ENCODE measurements at places on chromosomes 1 and 21.

DNA sequence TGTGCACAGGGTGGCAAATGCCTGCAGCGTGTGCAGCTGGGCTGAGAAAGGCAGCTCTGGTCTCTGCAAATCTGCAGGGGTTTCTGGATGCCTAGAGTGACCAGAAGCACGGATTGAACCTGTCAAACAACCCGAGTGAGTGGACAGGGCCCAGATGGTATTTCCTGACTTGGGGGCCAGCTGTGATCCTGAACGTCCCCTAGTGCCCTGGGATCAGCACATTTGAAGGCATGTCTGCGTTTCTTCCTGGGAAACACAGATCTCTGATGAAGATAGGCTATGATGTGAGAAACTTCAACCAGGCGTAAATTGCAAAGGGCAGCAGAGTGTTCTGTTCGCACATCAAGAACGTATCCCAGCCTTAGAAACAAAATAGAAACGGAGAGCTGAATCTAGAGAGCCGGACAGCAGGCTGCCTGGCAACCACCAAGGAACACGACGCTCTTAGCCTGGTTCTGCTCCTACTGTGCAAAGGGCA, 163.1 kb downstream of the KCNJ6 start:
- no peak for DNase-seq

DNA sequence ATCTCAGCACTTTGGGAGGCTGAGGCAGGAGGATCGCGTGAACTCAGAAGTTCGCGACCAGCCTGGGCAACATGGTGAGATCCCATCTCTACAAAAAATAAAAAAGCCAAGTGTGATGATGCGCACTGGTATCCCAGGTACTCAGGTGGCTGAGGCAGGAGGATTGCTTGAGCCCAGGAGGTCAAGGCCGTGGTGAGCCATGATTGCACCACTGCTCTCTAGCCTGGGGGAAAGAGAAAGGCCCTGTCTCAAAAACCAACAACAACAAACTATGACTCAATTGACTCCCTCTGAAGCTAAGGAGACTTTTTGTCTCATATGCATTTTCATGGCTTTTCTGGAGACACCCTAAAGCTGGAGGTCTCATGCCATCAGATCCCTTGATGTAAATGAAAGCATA, 118.8 kb downstream of the CCDC185 start:
- DNase-seq, result no peak

DNA sequence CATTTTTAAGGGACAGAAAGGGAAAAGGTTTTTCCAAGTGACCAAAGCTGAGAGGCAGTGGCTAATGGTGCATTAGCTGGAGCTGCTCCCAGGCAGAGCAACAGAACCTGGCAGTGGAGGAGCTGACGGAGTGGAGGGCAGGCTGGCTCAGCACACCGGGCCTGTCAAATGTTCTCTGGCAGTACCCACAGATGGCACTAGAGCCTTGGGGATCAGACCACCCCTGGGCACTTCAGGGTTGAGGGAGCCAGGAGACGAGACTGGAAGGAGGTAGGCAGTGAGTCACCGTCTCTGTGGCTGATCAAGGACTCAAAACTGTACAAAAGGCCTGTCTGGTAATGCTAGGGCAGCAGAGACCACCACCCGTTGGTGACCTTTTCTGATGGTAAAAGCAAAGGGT, 121.7 kb upstream of the KIAA0040 start:
- DNase-seq, result no peak

GRCh38 chr1:51627672-51628071, 10.8 kb downstream of the OSBPL9 start:
- no peak for DNase-seq

- no peak for DNase-seq
Measured at GRCh38 chr1:40645118-40645680, 20.3 kb downstream of the RIMS3 start.

All from activated CD4-positive, CD25-positive, alpha-beta regulatory T cell (primary cell).